ENCODE measurements at places on chromosomes 12 and 14. TPM values are rescaled to one million over a fixed set of nuclear protein-coding genes. Genes with fewer than 3 reads are reported as not detected.

- no peak for DNase-seq
Measured at GRCh38 chr12:64180951-64181350, 41.1 kb downstream of the KICS2 start.

- DNase-seq = no peak
Measured at GRCh38 chr12:100356644-100357223, at the start of gene SLC17A8. TSS of gene SLC17A8 (plus strand) at chr12:100357074. CDS start at chr12:100357392, 318 bp downstream.

Gene RAD51AP1
- 13.4 TPM for total RNA-seq

Gene TEX52
- total RNA-seq = not detected
